NCI-H1092 treated with DMSO at 0.1 percent for 48 hours (cell line): ENCODE measurements at places on chromosomes 12 and 14.

GRCh38 chr12:74602881-74603672 lies 65.4 kb downstream of the ATXN7L3B start:
- DNase-seq: no peak

DNA sequence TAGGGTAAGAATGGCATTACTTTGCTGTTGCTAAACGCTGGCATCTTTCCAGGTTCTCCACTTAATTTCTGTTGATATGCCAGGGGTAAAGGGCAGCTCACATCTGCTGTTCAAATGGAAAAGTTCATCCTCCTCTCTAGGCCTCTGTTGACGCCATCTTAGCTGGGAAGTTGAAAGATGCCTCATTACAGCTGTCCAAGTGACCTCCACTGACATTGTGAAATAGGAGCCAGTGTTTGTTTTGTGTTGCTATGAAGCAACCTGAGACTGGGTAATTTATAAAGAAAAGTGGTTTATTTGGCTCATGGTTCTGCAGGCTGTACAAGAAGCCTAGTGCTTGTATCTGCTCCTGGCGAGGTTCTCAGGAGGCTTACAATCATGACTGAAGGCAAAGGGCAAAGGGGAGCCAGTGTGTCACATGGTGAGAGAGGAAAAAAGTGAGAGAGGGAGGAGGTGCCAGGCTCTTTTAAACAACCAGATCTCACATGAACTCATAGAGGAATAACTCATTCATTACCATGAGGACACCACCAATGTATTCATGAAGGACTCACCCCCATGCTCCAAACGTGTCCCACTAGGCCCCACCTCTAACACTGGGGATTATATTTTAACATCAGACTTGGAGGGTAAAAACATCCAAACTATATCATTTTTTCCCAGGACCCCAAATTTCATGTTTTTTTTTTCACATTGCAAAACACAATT lies 3.2 kb upstream of the ADAM21 start:
- DNase-seq: no peak

- DNase-seq: no peak
Measured at GRCh38 chr12:89181271-89181920, 170.9 kb downstream of the DUSP6 start.

DNA sequence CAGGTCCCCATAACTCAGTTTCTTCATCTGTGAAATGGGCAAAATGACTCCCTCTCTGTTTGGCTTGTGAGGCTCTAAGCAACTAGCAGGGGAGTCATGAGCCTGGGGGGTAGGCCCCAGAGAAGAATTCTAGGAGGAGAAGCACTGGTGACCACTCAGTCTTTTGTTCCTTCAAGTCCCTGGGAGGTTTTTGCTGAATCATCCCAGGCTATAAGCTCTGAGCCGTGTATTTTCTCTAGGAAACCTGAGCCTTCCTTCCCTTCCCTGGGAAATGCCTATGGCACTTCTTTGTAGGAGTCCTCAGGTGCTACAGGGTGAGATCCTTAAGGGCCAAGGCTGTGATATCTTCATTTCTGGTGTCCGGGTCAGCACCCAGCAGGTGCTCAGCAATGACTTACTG lies 4.5 kb downstream of the RPH3A start:
- no peak for DNase-seq

DNA sequence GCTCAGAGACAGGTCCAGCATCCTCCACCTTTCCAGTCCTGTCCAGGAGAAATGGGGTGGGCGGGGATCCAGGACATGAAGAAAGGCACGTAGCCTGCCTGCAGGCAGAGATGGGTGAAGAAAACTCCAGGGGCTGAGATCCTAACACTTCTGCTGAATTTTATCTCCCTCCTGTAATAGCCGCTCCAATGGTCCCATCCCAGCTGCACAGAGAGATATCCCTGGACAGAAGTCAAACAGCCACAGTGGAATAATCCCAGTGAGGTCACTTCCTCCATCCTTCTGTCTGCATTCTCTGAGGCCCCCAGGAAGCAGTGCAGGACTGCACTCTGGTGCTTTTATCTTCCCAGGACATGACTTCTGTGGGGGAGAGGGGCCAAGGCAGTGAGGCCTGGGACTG lies 26.3 kb downstream of the KRT18 start:
- no peak for DNase-seq

- no peak for DNase-seq
Measured at GRCh38 chr14:73465823-73466532, 7.6 kb upstream of the NUMB start.

DNA sequence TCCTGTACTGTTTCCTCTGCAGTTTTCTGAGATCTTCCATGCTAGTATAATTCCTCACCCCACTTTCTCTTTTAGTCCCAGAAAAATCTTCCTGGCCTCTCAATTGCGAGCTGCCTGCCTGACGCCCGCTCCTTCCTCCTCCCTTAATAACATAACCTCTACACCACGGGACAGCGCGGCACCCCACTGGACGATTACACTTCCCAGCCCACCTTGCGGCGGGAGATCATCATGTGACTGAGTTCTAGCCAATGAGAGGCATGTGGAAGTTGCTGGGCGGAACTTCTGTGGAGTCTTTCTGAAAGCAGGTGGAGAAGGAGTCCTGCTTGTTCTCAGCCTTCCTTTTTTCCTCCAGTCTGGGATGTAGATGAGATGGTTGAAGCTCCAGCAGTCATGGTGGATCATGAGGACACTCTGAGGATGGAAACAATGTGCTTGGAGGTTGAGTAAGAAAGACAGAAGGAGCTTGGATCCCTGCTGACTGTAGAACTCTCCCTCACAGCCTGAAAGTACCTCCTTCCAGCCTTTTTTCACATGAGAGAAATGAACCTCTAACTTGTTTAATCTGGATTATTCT lies 133.6 kb upstream of the VRK1 start:
- DNase-seq: no peak

DNA sequence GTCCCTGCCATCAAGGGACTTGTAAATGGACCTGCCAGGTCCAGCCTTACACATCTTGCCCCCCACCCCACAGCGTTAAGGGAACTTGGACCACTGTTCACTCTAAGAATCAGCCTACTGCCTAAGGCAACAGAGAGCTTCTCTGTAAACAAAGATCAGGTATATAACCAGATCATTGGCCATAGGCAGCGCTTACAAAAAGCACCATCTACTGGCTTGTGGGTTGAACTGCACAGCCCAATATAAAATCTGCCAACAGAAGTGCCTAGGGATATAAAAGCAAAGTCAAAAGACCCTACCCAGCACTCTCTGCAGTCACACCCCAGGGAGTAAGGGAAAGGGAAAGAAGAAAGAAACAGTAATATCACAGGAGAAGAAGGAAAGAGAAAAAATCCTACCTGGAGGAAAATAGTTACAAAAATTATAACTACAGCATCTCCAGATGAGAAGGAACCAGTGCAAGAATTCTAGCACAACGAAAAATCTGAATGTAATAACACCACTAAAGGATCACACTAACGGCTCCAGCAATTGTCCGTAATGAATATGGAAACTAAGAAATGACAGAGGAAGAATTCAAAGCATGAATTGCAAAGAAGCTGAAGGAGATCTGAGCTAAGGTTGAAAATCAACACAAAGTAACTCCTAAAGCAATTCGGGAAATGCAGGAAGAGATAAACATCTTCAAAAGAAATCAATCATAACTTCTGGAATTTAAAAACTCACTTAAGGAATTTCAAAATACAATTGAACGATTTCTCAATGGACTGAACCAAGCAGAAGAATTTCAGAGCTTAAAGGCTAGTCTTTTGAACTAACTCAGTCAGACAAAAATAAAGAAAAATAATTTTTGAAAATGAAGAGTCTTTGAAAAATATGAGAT lies 95.2 kb upstream of the PCED1B start:
- peak; percentile 42 for DNase-seq

DNA sequence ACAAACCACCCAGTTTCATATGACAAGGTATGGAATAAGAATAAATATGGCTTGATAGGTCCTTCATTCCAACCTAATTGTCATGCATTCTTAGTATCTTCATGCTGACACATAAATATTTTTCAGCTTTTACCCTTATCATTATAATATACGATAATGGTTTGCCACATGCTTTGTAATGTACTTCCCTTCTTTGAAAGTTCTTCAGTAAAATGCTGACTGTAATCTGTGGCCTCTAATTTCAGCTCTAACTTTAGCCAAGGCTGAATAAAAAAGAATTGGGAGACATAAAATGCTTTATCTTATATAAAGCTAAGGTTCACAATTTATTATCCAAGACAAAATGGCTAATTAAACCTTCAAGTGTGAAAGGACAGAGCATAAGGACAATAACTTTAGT lies 2.6 kb upstream of the MAP4K5 start:
- DNase-seq: no peak

DNA sequence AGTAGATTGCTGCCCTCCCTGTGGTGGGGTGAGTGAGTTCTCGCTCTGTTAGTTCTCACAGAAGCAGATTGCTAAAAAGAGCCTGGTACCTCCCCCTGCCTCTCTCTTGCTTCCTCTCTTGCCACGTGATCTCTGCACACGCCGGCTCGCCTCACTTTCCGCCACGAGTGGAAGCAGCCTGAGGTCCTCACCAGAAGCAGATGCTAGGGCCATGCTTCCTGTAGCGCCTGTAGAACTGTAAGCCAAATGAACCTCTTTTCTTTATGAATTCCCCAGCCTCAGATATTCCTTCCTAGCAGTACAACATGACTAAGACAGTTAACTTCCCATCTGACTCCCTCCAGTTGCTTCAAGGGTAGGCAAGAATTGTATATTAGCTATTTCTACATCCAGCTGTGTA lies 76.2 kb downstream of the ETV6 start:
- DNase-seq: no peak

DNA sequence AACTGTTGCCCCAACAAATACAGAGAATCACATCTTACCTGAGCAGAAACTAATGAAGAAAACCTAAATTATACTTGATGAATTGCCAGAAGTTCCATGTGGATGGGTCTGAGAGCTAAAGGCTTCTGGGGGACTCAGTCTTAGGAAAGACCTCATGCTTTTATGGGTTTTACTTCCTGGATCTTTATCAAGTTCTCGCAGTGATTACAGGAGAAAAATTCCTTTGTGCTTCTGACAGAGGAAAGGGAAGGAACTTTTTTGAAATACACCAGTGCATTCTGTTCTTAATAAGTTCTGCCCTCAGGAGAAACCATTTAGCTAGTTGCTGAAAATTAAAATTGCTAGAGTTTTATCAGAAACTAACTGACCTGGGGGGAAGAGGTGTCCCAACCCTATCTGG lies 203.9 kb upstream of the KITLG start:
- no peak for DNase-seq

GRCh38 chr12:88469154-88469553 lies 111.1 kb downstream of the KITLG start:
- no peak for DNase-seq
